NCI-H1092 (cell line): ENCODE measurements at places on chromosomes 13 and 19.

GRCh38 chr13:58298556-58299135 is 667.1 kb downstream of the PCDH17 start:
- no peak for DNase-seq

DNA sequence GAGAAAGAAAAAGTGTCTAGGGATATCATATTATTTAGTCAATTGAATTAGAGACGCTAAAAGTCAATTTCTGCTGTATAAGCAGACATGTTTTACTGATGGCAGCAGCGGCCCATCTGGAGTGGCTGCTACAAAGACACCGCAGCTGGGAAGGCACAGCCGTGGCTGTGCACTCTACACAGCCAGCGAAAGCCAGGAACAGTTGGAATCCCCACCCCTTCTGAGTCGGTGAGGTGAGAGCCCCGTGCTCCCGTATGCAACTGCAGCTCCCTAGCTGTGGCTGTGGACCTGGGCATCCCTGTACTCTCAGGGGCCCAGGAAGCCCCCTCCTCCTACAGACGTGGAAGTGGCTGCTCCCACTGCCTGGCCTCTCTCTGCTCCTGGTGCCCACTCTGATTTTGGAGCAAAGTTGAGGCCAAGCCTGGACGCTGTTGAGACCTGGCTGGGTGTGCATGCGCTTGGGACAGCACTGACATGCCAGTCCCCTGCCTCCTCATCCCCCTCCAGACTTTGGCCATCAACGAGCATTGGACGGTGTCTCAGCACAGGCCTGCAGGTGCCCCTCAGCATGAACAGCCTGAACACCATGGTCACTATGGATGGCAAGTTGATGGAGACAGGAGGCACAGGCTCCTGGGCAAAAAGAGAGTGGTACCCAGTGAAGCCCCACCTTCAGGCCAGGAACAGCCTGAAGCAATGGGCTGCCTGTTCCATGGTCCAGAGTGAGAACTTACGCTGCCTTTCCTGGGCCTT is 944.0 kb upstream of the MIR17HG start:
- DNase-seq: no peak

GRCh38 chr13:44609137-44609536 is 33.0 kb upstream of the TSC22D1 start:
- DNase-seq: no peak

DNA sequence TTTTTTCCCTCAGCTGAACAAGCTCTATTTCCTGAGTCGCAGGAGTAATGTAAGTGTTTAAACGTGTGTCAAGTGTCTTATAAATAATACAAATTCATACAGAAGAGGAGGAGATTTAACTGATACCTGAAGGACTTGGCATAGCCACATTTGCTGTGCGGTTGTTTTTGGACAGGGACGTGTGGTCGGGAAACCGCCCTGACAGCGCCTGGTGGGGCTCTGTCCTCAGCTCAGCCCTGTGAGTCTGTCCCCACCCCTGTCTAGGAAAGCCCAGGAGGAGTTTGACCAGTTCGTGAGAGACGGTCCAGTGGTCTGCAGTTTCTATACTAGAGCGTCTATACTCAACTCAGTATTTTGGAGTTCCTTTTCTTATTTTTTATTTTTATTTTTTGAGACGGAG is 16.7 kb downstream of the ZIC2 start:
- DNase-seq: no peak

DNA sequence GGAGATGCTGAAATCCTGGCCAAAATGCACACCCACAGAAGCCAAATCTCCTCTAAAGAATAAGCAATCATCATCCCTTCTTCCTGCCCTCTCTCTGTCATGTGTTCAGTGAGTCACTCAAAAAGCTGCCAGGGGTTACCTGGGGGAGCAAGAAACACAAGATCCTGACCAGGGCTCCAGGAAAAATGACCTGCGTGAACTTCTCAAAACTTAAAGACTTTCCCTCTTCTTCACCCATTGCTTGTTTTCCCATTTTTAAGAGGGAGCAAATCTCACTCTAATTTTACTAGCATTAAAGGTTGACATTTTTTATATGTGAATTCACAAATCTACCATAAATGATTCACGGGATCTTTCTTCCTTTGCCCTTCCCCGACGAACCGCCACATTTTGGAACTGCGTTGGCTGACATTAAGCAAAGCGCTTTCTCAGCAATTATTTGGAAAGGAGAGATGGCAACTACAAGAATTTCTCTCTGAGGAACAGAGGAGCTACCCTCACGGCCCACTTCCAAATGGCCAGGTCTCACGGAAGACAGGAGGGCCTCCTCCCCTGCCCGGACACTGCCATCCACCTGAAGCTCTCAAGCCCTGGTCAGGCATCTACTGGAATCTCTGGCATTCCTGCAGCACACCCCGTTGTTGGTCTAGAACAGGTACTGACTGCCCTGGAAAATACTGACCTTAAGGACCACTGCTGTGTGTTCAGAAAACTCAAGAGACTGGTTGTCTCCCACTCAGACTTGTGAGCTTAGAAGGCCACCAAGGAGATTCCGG is 14.2 kb downstream of the TSHZ3 start:
- no peak for DNase-seq

- no peak for DNase-seq
These were observed 86.2 kb downstream of the MAP4K1 start for GRCh38 chr19:38531515-38531914.

- no peak for DNase-seq
These were observed 170.3 kb downstream of the PTPRS start for GRCh38 chr19:5170329-5170745.
